ENCODE measurements at places on chromosomes 1 and 21.
A peak's percentile ranks its signal among the peaks of the same experiment; 100 is the strongest.

DNA sequence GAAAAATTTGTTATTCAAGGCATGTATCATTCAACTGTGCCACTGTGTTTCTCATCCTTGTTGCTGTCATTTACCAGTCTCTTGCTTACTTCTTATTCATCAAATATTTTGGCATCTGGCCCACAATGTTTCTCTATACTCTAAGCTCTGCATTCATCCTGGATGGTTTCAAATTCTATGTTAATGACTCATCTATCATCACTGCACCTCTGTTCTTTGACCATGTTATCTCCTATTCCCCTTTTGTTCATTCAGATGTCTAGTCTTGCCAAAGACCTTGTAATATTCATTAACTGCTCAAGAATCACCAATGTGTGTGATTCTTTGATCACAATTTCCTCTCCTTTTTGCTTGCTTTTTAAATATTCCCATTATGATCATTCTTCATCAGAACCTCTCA lies 54.6 kb upstream of the PRKACB start:
- no peak for DNase-seq

DNA sequence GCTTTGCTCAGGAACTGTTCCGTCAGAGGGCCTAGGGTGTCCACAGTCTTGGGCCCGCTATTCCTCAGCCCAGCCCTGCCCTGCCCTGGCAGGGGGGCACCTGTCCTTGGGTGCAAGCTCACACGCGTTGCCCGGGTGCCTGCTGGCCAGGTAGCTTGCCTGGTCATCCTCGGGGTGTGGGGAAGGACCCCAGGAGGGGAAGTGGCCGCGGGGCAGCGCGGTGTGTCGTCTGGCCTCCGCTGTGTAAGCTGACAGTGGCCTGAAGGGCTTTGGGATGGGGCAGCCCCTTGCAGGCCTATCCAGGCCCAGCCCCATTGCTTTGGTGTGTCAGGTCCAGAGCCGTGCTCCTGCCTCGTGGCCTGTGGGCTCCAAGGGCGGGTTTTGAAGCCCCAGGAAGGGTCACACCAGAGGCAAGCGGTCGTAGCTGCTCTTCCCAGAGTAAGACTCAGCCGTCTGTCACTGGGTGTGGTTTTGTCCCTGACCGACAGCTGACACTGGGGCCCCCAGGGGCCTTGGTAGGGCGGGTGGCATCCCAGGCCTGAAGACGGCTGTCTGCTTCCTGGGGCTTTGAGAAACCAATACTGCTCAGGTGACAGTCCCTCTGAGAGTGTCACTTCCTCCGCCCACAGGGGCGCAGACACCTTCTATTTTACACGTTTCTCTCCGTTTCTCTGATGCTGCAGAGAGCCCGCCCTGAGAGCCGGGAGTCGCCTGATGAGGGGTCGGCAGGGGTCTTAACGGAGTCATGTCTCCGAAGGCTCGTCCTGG lies 72.1 kb downstream of the SKI start:
- DNase-seq: peak; percentile 83

DNA sequence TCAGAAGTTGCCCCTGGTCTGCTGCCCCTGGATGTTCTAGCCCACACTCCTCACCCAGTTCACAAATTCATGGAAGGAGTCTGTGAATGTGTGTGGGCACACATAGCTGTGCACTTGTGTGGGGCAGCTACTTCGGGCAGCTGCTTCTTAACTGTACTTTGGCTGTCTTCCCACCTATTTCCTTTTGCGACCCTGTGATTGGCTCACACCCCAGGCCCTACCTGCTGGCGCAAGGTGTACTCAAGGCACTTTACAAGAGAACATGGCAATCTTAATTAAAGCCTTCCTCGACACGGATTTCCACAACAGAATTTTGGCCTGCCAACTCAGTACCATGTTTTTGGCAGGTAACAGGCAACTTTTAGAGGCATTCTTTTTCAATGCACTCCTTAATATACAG lies 86.5 kb upstream of the CTTNBP2NL start:
- no peak for DNase-seq

DNA sequence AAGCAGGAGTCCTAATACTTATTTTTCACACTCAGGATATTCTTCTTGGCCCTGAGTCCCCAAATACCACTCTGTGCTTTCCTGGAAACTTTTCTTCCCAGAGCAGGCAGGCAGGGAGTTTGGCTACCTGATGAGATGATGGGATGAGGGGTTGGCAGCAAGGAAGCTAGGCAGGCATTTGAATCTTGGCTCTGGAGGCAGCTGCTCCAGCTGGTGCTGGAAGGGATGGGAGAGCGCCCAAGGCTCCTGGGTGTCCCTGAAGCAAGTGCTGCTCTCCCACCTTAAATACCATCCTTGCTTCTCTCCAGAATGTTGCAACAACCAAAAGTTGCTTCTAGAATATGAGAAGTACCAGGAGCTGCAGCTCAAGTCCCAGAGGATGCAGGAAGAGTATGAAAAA lies 48.0 kb upstream of the TMEM125 start:
- DNase-seq: no peak

DNA sequence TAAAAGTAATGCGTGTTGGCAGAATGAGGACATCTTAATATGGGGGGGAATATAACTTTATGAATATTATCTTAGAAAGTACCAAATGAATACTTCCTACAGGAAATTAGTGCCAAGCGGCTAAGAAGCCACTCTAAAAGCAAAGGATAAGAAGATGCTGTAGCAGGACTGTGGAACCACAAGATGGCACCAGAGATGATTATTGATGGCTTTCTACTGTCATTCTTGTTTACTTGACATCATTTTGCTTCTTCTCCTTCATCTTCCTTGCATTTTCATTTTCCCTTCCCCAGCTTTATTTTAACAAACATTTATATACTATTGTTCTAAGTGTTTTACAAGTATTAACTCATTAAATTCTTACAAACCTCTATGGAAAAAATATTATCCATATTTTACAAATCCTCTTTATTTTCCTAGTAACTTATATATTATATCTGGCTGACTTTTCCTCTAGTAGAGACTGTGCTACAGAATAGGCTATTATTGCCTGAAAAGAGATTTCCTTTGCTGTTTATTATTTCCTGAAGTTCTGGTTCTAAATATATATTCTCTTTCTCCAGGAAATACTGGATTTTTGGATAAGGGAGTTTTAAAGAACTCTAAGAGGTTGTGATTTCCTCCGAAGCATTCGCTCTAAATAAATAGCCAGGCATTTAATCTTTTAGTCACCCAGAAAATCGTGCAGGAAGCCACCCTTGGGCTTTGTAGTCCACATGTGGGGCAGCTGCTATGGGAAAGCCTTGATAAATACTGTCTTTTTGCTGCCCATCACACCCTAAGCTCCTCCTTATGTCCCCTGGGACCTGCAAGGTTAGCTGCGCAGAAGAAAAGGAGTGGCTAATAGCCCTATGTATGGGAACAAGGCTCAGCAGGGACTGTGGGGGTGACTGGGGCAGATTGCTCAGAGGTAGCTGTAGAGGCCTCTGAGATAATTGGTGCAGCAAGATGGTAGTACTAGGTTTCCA lies 69.8 kb downstream of the TPR start:
- DNase-seq: no peak

- no peak for DNase-seq
These were observed 257.2 kb downstream of the TTLL7 start for GRCh38 chr1:83741770-83742169.

DNA sequence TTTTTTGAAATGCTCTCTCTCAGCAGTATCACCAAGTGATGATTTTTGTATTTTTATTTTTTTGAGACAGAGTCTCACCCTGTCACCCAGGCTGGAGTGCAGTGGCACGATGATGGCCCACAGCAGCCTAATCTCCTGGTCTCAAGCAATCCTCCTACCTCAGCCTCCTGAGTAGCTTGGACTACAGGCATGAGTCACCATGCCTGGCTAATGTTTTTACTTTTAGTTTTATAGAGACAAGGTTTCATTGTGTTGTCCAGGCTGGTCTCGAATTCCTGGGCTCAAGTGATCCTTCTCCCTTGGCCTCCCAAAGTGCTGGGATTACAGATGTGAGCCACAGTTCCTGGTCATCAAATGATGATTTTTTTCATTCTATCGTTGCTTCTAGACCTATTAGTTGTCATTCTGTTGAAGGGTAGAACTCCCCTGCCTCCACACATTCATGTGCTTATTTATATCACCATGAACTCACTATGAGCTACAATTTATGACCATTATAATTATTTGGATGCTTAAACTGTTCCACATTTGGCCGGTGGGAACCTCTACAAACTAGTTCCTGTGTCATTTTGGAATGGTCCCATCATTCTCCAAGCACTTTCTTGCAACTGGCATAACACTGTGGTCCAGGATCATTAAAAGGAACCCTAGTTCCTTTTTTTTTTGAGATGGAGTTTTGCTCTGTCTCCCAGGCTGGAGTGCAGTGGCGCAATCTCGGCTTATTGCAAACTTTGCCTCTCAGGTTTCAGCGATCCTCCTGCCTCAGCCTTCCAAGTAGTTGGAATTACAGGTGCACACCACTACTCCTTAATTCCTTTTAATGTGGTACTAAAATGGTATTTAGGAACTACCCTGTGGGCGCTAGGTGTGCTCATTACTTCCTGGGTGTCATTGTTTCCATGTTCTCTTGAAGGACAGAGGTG lies 20.2 kb upstream of the TOR3A start:
- no peak for DNase-seq

- DNase-seq: no peak
These were observed 4.5 kb upstream of the KDM4A start for GRCh38 chr1:43645461-43645860.

DNA sequence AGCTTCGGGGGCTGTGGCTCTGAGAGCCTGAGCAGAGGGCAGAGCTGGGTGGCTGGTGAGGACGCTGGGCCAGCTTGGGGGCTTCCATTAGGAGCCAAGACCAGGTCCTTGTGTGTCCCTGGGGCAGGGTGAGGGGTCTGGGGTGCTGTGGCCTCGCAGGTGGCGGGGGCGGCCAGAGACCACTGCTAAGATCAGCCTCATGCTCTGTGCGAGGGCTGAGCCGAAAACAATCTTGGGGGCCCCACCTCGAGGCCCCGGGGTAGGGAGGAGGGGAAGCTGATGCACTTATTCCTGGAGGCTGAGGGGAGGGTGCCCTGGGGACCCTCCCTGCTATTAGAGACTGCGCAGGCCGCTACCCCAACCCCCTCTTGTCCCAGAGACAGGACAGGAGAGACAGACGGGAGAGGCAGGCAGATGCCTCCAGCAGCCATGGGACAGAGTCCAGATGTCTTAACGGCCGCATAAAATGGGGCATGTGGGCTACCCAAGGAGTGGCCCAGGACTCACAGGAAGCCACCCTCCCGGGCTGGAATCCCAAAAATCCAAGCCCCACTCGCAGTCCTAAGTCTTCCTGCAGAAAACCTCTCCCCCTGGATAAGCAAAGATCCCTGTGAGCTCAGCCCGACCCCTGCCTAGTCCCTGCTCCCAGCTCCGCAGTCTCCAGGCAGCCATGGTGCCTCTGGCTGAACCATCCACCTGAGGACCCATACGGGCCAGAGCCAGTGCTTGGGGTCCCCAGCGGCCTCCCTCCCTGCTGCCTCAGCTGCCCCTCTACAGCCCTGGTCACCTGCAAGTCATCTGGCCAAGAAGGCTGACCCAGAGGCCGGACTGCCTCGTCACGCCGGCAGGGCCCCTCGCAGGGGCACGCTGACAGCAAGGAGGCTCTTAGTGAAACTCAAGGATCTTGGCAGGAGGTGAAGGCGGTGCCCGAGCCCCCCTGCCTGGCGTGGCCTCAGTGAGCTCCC lies 43.6 kb upstream of the COL18A1 start:
- no peak for DNase-seq

GRCh38 chr21:33021150-33021549 lies 4.6 kb upstream of the OLIG2 start:
- no peak for DNase-seq

DNA sequence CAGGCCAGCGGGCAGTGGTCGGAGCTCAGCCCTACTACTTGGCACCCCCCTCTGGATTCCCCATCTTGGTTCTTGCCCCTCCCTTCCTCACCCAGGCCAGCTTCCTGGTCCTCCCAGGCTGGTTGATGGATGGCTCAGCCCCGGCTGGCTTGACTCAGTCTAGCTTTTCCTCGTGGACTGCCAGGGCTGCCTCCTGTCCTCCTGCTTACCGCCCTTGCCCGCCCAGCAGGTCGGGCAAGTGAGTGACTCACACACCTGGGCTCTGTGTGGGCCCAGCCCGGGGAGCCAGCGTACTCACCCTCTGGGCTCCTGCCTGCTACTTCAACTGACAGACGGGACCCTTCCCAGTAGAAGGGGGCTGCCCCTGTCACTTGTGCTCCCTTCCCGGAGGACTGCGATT lies 19.5 kb upstream of the ARHGEF10L start:
- no peak for DNase-seq

DNA sequence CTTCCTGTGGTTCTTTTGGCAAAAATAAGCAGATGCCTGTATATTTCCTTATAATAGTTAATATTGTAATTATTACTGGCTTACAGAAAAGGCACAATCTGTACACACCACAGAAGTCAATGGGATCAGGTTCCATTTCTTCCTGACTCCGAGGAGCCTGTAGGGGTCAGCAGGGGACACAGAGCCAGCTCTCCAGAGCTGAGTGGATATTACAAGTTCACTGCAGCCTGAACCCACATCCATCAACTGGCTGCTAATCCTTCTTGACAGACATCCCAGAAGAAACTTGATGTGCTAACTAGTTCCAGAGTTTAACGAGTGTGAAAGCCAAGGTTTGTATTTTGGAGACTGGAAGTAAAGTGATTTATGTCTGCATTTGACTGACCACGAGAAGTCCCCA lies 203.8 kb downstream of the LMX1A start:
- no peak for DNase-seq

DNA sequence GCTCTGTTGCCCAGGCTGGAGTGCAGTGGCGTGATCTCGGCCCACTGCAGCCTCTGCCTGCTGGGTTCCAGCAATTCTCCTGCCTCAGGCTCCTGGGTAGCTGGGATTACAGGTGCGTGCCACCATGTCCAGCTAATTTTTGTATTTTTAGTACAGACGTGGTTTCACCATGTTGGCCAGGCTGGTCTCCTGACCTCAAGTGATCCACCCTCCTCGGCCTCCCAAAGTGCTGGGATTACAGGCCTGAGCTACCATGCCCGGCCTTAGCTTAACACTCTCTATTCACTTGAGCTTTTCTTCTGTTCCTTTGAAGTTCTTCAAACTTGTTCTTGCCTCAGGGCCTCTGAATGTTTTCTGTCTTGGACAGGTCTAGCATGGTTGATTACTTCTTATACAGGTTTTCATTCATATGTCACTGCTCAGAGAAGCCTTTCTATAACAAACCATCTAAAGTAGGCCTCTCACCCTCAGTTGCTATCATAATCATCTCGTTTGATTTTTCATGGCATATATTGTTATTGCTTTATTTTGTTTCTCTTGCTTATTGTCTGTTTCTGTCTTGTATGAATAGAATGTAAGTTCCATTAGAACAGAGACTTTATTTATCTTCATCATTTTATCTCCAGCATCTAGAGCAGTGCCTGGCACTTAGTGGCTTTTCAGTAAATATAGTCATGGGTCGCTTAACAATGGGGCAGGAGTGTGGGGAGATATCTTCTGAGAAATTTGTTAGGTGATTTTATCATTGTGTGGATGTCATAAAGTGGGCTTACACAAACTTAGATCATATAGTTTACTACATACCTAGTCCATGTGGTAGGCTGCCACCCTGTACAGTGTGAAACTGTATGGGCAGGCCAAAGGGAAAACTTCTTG lies 12.1 kb downstream of the OSBPL9 start:
- no peak for DNase-seq

- DNase-seq: no peak
These were observed at the start of gene DMRTB1 for GRCh38 chr1:53459321-53460175. Gene DMRTB1, plus strand, starts transcription at chr1:53459399. Its CDS starts 55 bp downstream, at chr1:53459454.
